Cortex of kidney (tissue), 1 donor: ENCODE measurements at places on chromosomes 11 and 22.

- no peak for DNase-seq
Observed at GRCh38 chr11:11789735-11790369, 51.9 kb upstream of the USP47 start.

- no peak for DNase-seq
Observed at GRCh38 chr11:15112131-15112541, 2.6 kb upstream of the INSC start.

DNA sequence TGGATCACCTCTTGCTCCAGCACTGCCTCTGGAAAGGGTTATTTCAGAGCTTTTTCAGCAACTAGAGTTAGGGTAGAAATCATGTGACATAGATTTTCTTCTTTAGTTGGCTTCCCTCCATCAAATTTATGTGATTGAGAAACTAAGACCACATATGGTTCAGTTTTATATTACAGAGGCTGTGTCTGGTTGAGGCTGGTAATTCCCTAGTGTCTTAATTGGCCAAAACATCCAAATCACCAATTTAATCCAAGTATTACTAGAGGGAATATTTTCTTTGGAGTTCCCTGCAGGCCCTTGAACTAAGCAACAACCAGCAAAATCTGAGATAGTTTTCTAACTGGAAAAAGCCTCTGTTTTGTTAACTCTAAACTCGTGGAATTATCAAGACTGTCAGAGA lies 136.3 kb downstream of the ARHGAP42 start:
- no peak for DNase-seq

DNA sequence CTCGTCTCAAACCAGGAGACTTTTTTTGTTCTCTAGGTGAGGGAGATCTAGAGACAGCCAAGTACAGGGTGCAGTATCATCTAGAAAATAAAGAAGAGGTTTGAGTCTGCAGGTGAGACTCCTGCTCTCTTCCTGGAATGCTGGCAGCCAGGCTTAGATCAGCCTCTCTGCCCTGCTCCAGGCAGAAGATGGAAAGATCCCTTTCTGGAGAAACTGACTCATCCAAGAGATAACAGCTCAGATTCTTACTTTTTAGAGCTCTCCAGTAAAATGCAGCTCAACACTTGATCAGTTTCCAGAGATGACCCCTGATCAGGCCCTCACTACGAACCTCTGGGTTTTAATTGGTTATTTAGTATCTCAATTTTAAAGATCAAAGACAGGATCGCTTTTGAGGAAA lies 44.6 kb upstream of the EHF start:
- no peak for DNase-seq

- no peak for DNase-seq
Observed at GRCh38 chr11:121727942-121728341, 275.2 kb upstream of the SORL1-AS1 start.

DNA sequence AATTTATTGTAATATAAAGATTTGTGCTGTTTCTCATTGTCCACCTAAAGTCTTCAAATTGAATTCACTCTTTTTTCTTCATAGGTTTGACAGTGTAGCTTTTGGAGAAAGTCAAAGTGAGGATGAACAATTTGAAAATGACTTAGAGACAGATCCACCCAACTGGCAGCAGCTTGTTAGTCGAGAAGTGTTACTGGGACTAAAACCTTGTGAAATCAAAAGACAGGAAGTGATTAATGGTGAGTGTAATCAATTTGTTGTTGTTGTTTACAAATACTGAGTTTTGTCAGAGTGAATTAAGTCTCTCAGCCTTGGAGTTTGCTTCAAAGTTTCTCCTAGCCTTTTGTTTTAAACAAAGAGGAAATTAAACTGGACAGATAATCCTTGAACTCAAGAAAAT lies 53.6 kb upstream of the GRIK4 start:
- DNase-seq: no peak

GRCh38 chr11:46845440-46845739 lies 690 bp downstream of the CKAP5 start:
- no peak for DNase-seq

DNA sequence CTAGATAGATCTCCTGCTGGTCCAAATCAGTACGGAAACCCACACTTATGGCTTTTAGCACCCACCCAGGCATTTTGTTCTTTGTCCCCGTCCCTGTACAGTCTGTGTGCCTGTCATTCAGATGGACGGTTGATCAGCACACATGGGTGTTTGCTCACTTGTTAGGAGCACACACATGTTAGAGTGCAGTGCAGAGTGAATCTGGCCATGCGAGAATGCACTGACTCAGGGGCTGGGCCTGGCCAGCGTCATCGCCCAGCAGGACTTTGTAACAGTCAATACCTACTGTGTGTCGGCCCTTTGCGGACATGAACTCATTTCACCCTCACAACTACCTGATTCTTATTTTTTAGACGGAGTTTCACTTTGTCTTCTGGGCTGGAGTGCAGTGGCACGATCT lies 3.4 kb downstream of the RPS6KA4 start:
- DNase-seq: no peak

DNA sequence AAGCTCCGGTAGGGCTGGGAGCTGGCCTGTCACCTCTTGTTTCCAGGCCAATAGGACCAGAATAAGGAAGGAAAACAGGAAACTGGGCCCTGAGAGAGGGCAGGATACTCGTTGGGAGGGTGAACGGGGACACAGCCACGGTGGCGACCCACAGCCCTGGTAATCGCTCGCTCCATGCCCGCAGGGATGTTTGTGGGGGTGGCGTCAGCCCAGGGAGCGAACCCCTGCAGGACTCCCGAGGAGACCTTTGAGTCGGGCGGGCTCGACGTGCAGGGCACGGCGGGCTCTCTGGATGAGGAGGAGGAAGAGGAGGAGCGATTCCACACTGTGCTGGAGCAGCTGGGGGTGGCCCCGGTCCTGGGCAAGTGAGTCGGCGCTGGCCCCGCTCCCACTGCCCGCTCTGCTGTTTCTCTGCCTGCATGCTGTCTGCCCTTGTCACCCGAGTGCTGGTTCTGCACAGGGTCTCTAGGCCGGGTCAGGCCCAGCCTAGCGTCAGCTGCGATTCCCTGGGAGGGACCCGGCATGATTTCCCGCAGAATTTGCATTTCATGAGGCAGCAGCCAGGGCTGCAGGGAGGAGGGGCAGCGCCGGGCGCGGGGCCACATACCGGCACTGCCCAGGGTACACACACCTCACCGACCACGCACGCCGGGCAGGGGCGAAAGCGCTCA lies 1.6 kb downstream of the CRACR2B start:
- no peak for DNase-seq

DNA sequence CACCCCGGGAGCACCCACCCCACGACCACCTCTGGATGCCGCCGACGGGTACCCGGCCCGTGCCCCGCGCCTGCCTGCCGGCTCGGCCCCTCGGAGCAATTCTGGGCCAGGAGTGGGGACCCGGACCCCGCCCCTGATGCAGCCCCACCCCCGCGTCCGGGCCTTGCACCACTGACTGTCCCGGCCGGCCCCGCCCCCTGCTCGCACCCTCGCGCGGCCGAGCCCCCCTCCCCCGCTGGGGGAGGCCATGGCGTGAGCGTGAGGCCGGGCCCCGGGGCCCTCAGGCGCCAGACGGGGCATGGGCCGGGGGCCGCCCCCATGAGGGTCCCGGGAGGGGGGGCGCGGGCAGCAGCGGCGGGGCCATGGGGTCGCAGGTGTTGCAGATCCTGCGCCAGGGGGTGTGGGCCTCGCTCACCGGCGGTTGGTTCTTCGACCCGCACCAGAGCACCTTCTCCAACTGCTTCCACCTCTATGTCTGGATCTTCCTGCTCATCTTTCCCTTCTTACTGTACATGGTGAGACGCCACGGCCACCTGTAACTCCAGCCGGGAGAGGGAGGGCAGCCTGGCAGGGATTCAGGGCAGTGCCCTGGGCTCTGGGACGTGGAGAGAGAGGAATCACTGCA lies 486 bp downstream of the PCNX3 start:
- DNase-seq: no peak

DNA sequence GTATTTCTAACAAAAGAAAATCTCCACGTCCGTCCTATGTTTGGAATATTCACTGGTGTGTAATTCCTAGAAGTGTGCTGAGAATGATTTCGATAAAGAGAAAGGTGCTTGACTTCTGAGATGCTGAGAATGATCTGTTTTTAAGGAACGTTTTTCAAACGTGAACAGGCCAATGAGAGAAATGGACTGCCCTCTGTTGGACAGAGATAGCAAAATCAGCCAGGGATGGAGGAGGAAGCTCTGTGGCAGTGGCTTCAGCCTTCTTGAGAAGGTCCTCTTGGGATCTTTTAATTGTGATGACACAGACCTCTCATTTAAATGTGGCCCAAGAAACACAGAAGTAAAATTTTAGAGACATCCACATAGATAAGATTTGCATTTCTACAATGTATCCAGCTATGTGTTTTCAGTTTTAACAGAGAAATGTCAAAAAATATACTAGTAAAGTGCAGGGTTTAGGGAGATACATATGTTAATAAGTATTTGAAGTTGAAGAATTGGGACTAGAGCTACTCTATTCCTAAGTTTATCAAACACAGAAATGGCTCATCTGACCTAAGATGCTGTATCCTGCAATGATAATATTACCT lies 84.0 kb upstream of the RCN1 start:
- DNase-seq: no peak

GRCh38 chr22:26573026-26573662 lies 16.8 kb downstream of the TPST2 start:
- no peak for DNase-seq

- no peak for DNase-seq
Observed at GRCh38 chr22:18057568-18058209, 20.1 kb upstream of the PEX26 start.

DNA sequence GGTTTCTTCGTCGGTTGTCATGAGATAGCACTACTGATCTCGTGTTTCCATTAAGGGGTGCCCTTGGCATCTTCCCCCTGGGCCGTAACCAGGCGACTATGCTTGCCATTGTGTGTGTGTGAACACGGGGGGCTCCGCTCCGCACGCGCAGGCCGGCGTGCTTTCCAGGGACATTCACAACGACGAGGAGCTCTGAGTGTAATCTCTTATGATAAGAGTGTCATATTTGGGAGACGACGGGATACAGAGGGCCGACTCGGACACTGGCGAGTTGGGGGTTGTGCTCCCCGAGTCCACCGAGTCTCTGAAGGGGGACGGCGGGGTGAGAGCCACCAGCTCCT lies 170.9 kb upstream of the CTSC start:
- no peak for DNase-seq
